ENCODE measurements at places on chromosomes 2 and 18.

DNA sequence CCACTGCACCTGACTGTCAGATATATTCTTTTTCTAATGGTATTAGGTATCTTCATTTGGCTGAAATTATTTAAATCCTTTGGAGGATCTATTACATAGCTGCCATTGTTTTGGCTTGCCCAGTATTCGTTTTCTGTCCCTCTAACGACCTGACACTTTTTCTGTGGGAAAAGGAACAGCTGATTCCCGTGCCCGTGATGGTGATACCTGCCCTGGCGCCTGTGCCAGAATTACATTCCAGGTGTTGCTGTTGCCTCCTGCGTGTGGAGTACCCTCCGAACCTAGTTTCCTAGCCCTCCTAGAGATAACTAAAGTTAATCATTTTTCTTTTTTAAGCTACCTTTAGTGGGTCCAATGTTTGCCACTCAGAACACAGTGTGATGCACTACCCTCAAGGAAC, 14.0 kb downstream of the HOXD1 start:
- DNase-seq: no peak

DNA sequence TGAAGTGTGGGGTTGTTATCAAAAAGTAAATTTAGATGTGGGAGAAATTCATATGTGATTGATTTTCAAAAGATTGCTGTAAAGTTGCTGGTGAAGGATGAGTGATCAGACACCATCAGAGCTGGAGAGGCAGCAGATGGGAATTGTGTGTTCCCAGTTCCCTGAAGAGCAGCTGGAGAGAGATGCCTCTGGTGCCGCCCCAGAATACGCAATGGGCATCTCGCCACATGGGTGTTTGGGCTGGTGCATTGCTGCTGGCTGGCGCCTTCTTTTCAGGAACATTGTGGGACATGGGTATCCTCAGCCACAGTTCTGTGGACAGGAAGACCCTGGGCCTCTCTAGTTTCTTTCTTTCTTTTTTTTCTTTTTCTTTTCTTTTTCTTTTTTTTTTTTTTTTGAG, 11.9 kb downstream of the ATG4B start:
- no peak for DNase-seq

GRCh38 chr18:21593540-21594257, 6.8 kb downstream of the ESCO1 start:
- DNase-seq: no peak

DNA sequence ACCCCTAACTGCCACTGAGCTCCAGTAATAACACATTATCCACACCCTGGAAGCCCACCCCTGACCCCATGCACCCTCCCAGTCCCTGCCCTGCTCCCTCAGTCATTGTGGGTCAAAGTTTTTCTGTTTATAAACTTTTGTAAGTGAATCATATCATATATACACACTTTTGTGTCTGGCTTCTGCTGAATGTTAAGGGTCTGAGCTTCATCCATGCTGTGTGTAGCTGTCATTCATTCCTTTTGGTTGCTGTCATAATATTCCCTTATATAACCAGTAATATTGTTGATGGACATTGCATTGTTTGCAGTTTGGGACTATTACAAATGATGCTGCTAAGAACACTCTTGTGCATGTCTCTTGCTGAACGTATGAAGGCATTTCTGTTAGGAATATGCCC, 14.5 kb downstream of the CNNM4 start:
- DNase-seq: no peak

DNA sequence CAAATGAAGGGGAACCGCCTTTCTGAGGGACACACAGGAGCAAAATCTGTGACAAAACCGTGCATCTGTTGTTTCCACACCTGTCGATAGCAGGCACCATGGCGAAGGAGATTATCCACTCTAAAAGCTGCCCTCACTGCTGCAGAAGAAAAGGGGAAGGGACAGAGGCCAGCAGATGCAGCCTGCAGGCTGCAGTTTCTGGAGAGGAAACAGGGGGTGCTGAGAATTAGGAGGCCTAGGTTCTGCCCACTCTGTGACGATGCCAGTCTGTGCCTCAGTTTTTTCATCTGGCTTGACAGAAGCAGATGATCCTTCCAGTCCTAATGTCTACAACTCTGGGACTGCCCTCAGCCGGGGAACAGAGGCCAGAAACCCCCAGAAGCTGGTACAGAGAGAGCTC, 17.7 kb downstream of the PAX8 start:
- no peak for DNase-seq

DNA sequence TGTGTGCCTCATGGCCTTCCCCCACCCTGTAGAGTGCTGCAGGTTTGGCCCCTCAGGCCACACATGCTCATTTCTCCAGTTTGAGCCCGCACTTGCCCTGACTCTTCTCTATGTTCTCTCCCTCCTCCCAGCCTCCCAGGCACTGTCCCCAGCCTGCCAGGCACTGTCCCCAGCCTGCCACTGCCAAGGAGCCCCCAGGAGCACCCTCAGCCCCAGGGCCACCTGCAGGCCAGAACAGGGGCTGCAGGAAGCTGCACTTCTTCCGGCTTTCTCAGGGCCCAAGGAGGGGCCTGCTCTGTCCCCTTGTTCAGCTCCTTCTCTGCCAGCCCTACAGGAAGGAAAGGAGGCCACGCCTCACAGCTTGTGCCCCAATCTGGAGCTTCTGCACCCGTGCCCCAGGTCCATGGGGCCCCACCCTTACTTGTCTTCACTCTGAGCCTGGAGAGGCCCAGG, 31.6 kb downstream of the CYP26B1 start:
- DNase-seq: no peak

DNA sequence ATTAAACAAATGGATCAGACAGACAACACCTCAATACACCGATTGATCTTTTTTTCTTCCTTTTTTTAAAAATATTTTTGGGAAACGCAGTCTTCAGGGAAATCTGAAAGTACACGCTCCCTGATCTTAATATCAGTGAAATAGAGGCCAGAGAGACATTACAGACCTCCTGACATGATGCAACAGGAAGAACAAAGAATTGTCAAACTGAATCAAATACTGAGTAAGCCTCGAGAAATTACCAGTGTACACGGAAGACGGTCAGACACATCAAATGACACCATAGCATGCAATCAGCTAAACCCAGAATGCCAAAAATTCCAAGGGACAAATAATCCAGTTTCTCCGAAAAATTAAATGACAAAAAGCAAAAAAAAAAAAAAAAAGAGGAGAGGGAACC, 80.2 kb upstream of the NFU1 start:
- DNase-seq: no peak

GRCh38 chr18:51185075-51185474, 12.4 kb downstream of the MEX3C start:
- no peak for DNase-seq

DNA sequence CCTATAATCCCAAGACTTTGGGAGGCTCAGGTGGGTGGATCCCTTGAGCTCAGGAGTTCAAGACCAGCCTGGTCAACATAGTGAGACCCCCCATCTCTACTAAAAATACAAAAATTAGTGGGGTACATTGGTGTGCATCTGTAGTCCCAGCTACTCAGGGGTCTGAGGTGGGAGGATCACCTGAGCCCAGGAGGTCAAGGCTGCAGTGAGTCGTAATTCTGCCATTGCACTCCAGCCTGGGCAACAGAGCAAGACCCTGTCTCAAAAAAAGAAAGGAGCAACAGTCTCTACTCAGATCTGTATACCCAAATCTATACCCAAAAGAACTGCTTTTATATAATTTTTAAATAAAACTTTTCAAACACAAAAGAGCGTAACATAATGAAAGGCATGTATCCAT, 5.5 kb upstream of the HSBP1L1 start:
- DNase-seq: no peak

GRCh38 chr2:25257032-25257552, 84.6 kb downstream of the DNMT3A start:
- peak; percentile 92 for DNase-seq

GRCh38 chr2:226702376-226702775, 97.2 kb downstream of the IRS1 start:
- no peak for DNase-seq

- no peak for DNase-seq
Measured at GRCh38 chr2:177052471-177052870, 160.1 kb upstream of the HNRNPA3 start.

GRCh38 chr2:142734231-142734630, 143.2 kb upstream of the KYNU start:
- DNase-seq: no peak

DNA sequence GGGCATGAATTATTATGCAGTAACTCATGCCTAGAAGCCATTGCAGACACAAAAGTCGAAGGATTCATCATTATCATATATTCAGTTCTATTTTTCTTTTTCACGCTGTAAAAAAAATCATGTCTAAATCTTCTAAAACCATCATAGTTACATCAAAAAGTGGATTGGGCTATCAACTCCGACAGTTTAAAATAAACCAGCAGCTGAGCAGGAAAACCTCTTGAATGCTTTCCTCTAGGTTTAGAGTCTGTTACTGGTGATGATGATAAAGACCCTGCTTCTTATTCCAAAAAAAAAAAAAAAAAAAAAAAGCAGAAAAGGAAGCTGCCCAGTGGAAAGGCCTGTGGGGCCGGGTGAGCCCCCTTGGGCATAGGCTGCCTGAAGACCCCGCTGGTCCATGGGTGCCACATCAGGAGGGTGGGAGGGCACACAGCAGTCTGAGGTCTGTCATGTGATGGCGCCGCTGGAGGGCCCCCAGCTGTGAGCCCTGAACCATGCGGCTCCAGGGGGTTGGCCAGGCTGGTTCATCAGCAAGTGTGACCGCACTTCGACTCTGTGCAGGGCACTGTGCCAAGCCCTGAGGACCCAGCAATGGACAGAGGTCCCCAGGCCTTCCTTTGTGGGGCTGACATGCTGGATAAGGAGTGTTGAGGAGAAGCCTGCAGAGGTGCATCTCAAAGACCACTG, 199.6 kb downstream of the EIPR1 start:
- no peak for DNase-seq

DNA sequence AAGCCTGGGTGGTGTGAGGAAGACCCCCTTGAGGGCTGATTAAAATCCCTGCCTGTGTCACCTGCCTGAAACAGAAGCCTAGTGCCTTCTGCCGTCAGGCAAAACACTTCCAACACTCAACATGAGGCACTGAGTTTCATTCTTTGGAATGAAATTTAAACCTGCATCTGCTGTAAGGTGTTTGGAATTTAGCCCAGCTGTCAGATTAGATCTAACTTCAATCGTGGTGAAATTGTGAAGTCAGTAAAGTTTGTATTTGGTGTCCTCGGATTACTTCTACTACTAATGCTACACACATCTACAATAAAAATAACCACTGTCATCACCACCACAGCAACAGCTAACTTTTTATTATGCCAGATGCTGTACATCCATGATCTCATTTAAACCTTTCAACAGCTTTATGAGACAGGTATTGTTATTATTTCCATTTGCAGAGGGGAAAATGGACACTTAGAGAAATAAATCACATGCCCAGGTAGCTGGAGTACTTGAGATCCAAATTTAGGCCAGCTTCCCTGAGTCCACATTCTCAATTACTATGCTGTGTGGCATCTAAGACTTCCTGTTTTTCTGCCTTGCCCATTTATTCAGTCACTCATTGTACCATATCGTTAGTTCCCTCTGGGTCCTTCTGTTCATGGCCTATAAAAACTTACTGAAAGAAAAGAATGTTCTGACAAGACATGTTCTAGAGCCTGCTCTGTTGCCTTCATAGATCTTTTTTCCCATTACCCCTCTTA, 98.2 kb upstream of the GCFC2 start:
- no peak for DNase-seq

GRCh38 chr18:55301824-55302166, 286.2 kb downstream of the TCF4 start:
- DNase-seq: no peak

DNA sequence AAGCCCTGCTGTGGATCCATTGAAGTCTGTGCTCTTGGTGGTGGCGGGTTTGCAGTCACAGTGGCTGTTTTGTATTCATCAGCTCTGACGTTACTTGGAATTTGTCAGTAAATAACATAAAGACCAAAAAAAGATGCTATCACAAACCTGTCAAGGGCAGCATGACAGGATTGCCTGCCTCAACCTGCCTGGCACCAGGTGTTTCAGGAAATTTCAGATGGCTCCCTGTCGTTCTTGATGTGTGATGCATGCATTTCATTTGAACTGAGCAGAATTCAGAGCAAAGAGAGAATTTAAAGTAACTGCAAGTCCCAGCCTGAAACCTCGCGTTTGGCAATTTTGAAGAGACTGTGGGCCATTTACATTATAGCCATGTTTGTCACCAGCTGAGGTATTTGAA, 50.3 kb upstream of the EPC2 start:
- DNase-seq: no peak

DNA sequence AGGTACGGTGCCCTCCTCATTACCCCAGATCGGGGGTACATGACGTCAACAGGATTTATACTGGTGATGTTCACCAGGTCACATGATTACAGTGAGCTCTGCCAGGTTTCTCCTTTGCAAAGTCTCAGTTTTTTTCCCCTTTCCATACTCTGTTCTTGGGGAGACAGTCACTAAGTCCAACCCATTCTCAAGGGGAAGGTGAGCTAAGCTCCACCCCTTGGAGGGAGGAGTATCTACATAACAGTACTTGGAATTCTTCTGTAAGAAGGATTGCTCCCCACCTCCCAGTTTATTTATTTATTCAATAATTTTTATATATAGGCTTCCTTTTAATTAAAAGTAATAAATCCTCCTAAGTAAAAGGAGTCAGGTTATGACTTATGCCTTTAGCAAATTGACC, 34.1 kb upstream of the SOS1 start:
- no peak for DNase-seq

GRCh38 chr2:126227250-126227649, 428.7 kb upstream of the GYPC start:
- no peak for DNase-seq

DNA sequence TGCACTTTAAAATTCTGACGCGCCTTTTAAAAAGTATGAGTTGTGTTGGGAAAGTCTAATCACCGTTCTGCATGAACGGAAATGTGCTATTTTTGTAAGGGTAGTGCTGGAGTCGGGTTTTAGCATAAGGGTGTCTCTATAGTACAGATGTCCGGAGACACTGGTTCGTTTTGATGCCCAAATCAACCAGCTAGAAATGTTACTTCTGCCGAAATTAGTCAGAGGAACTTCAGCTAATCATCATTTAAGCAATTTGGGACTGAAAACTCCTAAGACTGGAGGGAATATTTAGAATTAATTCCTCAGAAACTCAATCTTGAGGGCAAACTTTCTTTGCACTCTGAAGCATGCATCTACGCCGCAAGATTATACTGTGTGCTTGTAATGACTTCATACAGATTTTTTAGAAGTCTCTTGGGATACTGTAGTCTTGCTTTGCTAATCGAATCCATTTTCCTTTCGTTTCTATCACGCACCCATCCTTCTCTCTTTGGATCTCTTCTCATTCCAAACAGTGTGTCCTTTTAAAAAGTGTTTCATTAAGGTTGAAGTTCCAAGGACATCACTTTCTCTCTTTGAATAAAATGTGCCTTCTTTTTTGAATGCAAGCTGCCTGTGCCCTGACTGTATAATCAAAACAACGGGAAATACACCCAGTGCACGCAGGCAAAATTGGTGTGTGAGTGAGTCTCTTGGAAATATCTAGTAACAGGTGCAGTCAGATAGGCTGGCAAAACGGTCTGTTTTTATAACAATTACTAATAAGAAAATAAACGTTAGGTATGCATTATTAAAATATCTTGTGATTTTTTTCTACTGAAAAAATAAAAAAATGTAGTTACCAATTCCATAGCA, 270.9 kb upstream of the TCF4 start:
- peak; percentile 23 for DNase-seq

DNA sequence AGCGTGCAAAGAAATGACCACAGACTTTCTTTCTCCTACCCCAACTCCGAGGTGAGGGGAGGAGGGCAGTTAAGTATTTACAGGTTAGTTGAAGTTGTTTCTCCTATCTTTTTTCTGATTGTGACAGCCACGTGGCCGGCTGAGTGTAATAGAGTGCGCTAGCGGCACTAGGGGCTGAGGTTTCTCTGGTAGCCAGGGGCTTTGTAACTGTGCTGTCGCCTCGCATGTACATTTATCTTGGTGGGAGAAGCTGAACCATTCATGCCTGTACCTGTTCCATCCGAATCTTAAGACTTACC, 214.1 kb upstream of the STON1 start:
- DNase-seq: no peak

Data from NCI-H2227 treated with DMSO at 0.1 percent for 48 hours (cell line).